ENCODE measurements at places on chromosomes 4 and X. TPM values are rescaled to one million over a fixed set of nuclear protein-coding genes. Genes with fewer than 3 reads are reported as not detected.
A peak's percentile ranks its signal among the peaks of the same experiment; 100 is the strongest.

GRCh38 chr4:85842540-85842939 is 367.6 kb downstream of the ARHGAP24 start:
- no peak for DNase-seq

GRCh38 chr4:143406523-143406922 is 69.8 kb downstream of the GAB1 start:
- peak; percentile 9 for DNase-seq

DNA sequence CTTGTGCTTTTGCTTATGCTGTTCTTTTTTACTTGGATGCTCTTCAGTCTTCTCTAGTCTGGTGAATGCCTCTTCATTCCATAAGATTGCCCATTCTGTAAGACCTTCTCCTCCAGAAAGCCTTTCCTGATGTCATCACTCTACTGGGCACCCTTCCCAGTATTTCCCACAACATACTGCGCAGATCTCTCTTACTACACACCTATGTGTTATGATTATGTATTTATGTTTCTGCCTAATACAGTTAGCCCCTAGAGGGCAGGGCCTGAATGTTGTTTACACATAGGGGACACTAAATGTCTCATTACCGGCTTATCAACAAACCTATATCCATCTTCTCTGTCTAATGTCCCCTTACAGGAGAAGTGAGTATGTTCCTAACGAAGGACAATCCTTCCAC is 21.1 kb downstream of the AIFM1 start:
- no peak for DNase-seq

SLC25A14 gene
- 9.0 TPM for total RNA-seq

GRCh38 chrX:69077895-69078455 is 87.3 kb downstream of the PJA1 start:
- no peak for DNase-seq

HSD17B13 gene
- 0.12 TPM for total RNA-seq

DNA sequence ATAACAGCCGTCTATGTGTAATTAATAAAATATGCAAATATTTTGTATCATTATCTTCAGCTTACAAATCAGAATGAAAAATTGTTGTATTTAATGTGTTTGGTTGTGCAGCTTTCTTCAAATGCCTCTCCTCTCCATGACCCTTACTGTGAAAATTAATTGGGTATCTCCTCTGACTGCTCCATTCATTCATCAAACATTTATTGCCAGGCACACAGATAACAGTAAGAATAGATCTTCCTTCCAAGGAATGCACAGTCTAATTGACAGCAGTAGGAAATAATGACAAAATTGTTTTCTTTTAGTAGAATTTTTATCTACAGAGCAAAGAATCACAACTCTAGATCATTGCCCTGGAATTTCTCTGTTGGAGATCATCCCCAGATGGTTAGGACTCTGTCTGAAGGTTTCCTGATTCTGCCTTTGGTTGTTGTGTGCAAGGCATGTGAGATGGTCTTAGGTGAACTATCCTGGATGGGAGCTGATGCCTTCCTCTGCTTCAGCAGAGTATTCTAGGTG is 395.0 kb upstream of the FAT1 start:
- DNase-seq: no peak

- DNase-seq: no peak
Observed at GRCh38 chr4:182839256-182839655, 77.9 kb downstream of the DCTD start.

DNA sequence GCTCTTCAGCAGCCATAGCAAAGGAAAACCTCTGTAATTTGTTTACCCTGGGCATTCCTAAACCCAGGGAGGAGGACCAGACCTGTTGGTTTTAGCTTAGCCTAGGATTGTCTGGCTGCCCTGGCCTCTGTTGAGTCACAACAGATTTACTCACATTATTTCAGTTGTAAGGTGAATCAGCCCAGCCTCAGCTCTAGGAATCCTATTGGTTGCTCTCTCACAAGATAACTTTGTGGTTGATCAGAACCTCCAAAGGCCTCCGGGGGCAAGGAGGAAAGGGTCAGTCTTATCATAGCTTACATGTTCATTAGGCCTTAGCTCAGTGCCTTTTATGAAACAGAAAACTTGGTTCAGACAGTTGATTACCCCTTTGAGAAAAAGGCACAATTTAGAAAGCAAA is 41.0 kb downstream of the PDK3 start:
- DNase-seq: peak; percentile 41

SAGE1 gene
- total RNA-seq: not detected

HTRA3 gene
- total RNA-seq: not detected

SMARCAD1 gene
- 20.7 TPM for total RNA-seq

ITGB1BP2 gene
- total RNA-seq: 4.4 TPM

GRCh38 chr4:108683479-108683878 is 33.1 kb downstream of the OSTC start:
- DNase-seq: no peak

DNA sequence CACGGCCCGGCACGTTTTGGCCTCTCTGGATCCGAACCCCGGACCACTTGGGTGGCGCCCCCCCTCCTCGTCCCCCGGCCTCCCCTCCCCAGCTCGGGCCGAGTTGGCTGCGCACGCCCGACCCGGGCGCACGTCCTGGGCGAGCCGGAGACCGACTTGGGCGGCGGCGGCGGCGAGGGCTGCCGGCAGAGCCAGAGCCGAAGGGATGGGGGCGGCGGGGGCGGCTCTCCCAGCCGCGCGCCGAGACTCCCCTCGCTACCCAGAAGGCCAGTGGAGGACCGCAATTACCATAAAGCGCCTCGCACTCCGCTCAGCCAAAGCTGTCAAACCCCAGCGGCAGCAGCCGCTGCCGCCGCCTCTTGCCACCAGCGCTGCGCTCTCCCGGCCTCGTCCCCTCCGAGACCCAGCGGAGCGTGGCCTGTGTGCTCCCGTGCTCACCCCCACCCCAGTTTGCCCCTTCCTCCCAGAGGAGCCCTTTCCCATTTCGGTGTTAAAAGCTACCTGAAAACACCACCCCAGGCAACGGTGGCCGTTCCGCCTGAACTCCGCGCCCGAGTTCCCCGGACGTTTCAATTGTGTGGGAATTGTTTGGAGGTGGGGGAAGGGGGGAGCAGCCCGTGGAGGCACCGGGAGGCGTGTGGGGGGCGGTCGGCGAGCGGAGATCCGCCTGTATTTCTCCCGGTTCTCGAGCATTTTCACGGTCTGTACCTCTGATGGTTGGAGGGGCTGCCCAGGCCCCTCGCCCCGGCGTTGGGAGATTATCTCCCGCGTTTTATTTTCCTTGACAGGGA is 701 bp upstream of the BCOR start:
- DNase-seq: peak; percentile 55

OTC gene
- total RNA-seq: not detected

- no peak for DNase-seq
Observed at GRCh38 chr4:75698963-75699228, 25.5 kb upstream of the USO1 start.

DNA sequence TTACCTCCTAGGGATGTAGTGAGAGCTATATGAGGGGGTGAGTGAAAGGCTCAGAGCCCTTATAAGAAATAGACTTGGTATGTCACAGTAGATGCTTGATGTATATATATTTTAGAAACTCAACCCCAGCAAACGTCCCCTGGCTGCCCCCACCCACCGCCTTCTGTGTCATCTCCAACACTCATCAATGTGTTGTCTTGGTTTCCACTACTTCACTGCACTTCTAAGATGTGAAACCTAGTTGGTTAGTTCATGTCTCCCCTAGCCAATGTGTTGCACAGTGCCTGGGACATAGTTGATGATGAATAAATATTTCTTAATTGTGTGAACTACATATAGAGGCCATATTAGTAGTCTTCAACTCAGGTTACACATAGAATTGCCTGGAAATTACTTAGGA is 4.4 kb downstream of the FGFBP2 start:
- DNase-seq: no peak

TBC1D8B gene
- total RNA-seq: 1.2 TPM

GRCh38 chrX:151013164-151013743 is 30.1 kb downstream of the HMGB3 start:
- DNase-seq: no peak

GRCh38 chr4:87391576-87392054 is 627 bp upstream of the HSD17B11 start:
- DNase-seq: no peak

DNA sequence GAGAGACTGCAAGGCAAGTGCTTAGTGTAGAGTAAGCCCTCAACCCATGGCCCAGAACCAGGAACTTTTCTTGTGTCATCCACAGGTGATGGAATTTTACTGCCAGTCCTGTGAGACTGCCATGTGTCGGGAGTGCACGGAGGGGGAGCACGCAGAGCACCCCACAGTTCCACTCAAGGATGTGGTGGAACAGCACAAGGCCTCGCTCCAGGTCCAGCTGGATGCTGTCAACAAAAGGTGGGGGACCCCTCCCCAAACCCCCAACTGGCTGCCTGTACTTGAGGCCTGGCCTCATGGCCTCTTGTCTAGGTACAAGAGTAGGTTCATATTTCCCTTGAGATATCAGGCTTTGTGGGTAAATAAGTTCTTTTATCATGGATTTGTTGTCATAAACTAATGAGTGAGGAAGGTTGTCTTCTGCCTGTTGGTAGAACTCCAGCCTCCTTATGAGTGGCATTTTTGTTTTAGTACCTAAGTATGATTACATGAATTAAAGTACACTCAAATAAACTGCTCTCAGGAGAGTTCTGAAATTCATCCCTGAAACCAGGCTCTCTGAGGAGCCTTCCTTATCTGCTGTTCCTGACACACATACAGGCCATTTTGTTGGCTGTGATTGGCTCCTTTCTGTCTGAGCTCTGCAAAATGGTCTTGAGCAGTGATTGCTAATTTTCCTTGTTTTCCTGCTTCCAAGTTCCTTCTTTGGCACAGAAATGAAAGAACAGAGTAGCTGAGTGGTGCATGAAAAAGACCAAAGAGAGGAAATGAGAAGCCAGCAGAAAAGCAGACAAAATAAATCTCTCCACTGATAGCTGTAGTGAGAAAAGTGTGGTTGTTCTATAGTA is 51.4 kb upstream of the MND1 start:
- no peak for DNase-seq

TEC gene
- total RNA-seq: 3.4 TPM
